ENCODE measurements at places on chromosomes 4 and X. TPM values are rescaled to one million over a fixed set of nuclear protein-coding genes. Genes with fewer than 3 reads are reported as not detected.

The SYP gene
- 240 TPM for polyA plus RNA-seq

The NPFFR2 gene
- polyA plus RNA-seq = not detected

The FSTL5 gene
- polyA plus RNA-seq = 6.8 TPM

The MRFAP1 gene
- 322 TPM for polyA plus RNA-seq

The GAGE2A gene
- polyA plus RNA-seq = not detected

The DRD5 gene
- polyA plus RNA-seq = 0.46 TPM

The HTR2C gene
- 8.6 TPM for polyA plus RNA-seq

The ZCCHC18 gene
- 132 TPM for polyA plus RNA-seq

The CHRDL1 gene
- polyA plus RNA-seq = 3.3 TPM

The TMA16 gene
- polyA plus RNA-seq = 6.6 TPM

The PF4V1 gene
- polyA plus RNA-seq = not detected

The SPANXN3 gene
- not detected for polyA plus RNA-seq

The PAGE2B gene
- polyA plus RNA-seq = not detected

The SMARCA1 gene
- 66.9 TPM for polyA plus RNA-seq

The AMTN gene
- polyA plus RNA-seq = not detected

The GLOD5 gene
- polyA plus RNA-seq = not detected

The RBMXL3 gene
- not detected for polyA plus RNA-seq

The MAGIX gene
- polyA plus RNA-seq = 12.2 TPM

The HTN1 gene
- polyA plus RNA-seq = not detected

The TNIP3 gene
- polyA plus RNA-seq = not detected

The AMER1 gene
- polyA plus RNA-seq = 3.1 TPM

The RHOXF1 gene
- polyA plus RNA-seq = 1.6 TPM

The FAM149A gene
- polyA plus RNA-seq = 12.2 TPM

The TAF7L gene
- 1.1 TPM for polyA plus RNA-seq

The GAGE12E gene
- polyA plus RNA-seq = not detected

The ZNF732 gene
- polyA plus RNA-seq = not detected

The STATH gene
- not detected for polyA plus RNA-seq

The MAGEA9B gene
- not detected for polyA plus RNA-seq

The ZFP92 gene
- not detected for polyA plus RNA-seq

The OTC gene
- polyA plus RNA-seq = not detected

The TSPYL2 gene
- 40.2 TPM for polyA plus RNA-seq

The USP51 gene
- polyA plus RNA-seq = 1.4 TPM

The PCSK1N gene
- 243 TPM for polyA plus RNA-seq

The PPARGC1A gene
- polyA plus RNA-seq = 7.0 TPM

The TMEM154 gene
- polyA plus RNA-seq = 0.04 TPM

The GAGE13 gene
- not detected for polyA plus RNA-seq

The SSX3 gene
- not detected for polyA plus RNA-seq

The PCYT1B gene
- polyA plus RNA-seq = 6.5 TPM

The SPANXC gene
- not detected for polyA plus RNA-seq

The MAGEA8 gene
- not detected for polyA plus RNA-seq

The UVSSA gene
- 11.6 TPM for polyA plus RNA-seq

The PNMA6F gene
- 0.77 TPM for polyA plus RNA-seq

The FOXR2 gene
- not detected for polyA plus RNA-seq

The PRRG3 gene
- not detected for polyA plus RNA-seq

The SEPSECS gene
- 5.6 TPM for polyA plus RNA-seq

The CTAG1A gene
- polyA plus RNA-seq = not detected

The CNGA1 gene
- not detected for polyA plus RNA-seq

The FOXP3 gene
- not detected for polyA plus RNA-seq

The C4orf51 gene
- polyA plus RNA-seq = not detected

The ZMYM3 gene
- 37.2 TPM for polyA plus RNA-seq

The GPR82 gene
- polyA plus RNA-seq = not detected
